ENCODE measurements at places on chromosomes 3 and 15. TPM values are rescaled to one million over a fixed set of nuclear protein-coding genes. Genes with fewer than 3 reads are reported as not detected.

GRCh38 chr15:94174399-94174802 lies 57.0 kb upstream of the MCTP2 start:
- peak; percentile 69 for DNase-seq

Gene SLC51B
- polyA plus RNA-seq = not detected

GRCh38 chr3:161672478-161672877 lies 175.9 kb downstream of the OTOL1 start:
- no peak for DNase-seq

DNA sequence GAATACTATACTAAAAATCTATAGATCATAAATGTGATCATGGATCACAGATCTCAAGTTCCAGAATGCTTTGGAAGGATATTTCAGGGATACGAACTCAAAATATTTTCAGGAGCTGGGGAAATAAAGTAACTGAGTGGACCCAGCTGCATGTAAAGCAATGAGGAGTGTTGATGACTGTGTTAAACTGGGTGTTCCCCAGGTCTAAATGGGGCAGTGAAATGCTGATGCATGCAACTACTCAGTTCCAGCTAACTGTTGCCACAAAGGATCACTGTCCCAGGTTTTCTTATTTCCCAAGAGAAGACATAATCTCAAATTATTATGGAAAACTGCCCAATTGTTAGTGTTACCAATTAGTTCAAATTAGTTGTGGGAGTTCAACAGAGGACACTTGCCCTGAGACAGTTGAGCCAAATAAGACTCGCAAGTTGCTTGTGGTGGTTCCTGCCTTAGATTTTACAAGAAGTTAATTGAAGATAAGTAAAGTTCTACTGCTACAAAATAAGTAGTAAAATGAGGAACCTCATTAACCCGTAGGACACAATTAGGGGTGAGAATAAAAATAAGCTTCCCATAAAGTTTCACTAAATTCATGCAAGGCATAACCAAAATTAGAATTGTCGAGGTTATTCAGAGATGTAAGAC lies 66.3 kb upstream of the IL12A start:
- no peak for DNase-seq

DNA sequence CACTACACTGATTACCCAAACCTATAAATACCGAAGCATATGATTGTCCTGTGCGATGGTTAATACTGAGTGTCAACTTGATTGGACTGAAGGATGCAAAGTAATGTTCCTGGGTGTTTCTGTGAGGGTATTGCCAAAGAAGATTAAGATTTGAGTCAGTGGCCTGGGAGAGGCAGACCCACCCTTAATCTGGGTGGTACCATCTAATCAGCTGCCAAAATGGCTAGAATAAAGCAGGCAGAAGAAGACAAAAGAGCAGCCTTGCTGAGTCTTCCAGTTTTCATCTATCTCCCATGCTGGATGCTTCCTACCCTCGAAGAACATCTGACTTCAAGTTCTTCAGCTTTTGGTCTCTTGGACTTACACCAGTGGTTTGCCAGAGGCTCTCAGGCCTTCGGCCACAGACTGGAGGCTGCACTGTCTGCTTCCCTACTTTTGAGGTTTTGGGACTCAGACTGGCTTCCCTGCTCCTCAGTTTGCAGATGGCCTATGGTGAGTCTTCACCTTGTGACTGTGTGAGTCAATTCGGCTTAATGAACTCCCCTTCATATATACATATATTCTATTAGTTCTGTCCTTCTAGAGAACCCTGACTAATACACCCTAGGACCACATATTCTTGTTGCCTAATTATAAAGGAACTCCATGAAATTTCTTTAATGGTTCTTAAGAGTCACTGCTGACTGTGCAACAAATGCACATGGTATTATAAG lies 31.7 kb downstream of the CSNK1G1 start:
- peak; percentile 65 for DNase-seq

- peak; percentile 98 for DNase-seq
These were observed 72.6 kb downstream of the MYO1E start for GRCh38 chr15:59299929-59300617.

Gene SPTBN5
- polyA plus RNA-seq = not detected

Gene ADAMTS17
- polyA plus RNA-seq = not detected

Gene KLF15
- 0.14 TPM for polyA plus RNA-seq

Gene C3orf85
- not detected for polyA plus RNA-seq

Gene TMC3
- polyA plus RNA-seq = not detected

GRCh38 chr3:109071350-109072142 lies 46.4 kb downstream of the MORC1 start:
- no peak for DNase-seq

Gene OGG1
- polyA plus RNA-seq = 24.6 TPM

Gene TTC21A
- polyA plus RNA-seq = 0.76 TPM

Gene CIDEC
- polyA plus RNA-seq = not detected

DNA sequence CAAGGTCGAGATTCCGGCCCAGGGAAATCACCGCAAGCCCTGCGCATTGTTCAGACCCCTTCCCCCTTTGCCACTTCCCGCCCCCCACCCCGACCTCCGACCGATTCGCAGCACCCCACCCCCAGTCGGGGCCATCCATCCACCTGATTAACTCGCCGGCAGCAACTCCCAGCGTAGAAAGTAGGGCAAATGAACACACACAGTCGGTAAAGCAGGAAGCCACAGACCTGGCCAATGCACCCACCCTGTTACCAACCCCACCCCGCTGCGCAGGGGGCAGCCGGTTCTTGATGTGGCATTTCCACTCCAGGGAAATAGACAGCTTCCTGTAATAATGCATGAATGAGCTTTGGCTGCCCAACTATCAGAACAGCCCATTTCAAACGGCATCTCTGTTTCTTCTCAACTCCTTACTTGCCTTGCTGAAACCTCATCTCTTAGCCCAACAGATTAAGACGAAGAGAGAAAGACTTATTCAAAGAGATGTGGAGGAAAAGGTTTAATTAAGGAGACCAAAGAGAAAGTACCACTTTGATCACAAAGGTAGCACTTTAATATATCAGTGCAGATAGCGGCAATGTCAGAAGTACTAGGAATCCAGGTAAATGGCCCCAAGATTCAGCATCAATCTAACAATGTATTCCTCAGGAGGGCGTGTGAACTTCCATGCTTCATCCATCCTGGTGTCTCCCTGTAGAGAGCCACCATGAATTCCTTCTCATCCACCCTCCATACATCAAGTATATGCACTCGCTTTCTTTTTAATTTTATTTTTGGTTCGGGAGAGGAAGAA lies 1.9 kb downstream of the TNIK start:
- DNase-seq = peak; percentile 4

DNA sequence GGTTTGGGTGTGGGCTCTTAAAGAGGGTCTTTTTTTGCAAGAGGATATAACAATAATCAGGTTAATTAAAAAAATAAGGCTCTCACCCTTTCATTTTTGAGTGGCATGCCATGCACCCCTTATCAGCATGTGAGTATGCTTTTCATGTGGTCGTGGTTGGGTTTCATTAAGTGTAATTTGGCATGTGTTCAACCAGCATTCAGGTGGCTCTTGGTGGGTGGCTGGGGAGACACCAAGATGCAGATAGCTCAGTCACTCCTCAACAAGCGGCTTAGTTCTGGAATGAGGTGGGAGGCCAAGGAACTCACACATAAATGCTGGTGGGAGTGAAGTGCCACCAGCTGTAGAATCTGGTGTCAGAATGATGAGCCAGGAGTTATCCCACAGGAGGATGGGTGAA lies 66.8 kb downstream of the FLNB start:
- no peak for DNase-seq

GRCh38 chr15:69060744-69061143 lies 46.2 kb downstream of the NOX5 start:
- DNase-seq = no peak

DNA sequence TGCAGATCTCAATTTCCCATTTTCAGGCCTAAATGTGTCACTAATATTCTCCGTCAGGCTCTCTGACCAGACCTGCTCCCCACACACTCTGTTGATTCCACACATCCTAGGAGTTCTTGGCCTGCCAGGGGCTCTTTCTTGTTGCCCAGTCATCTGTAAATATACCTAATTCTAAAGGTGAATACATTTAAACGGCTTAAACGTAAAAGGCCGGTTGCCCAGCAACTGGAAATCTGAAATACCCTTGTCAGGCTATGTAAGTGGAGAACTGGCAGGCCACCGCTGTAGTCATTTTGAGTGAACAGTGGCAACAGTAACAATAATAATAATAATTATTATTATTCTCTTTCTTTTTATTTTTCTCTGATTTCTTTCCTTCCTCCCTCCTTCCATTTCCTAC lies 302.7 kb downstream of the AGBL1 start:
- DNase-seq = no peak

GRCh38 chr15:73794443-73795133 lies 41.4 kb upstream of the INSYN1 start:
- peak; percentile 53 for DNase-seq

DNA sequence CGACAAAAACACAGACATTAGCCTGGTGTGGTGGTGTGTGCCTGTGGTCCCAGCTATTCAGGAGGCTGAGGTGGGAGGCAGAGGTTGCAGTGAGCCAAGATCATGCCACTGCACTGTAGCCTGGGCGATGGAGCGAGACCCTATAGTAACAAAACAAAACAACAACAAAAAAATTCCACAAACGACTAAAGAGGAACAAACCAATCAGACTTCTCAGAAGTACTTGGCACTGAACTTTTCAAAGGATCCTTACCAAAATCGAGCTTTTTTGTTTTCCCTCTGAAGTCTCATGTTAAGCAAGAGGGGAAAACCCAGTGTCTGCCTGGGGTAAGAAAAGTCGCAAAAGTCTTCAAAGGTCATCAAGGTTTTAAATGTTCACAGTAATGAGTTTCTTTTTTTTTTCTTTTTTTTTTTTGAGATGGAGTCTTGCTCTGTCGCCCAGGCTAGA lies 30.1 kb upstream of the TFRC start:
- DNase-seq = no peak

GRCh38 chr15:66932634-66933024 lies 132.8 kb upstream of the SMAD3 start:
- no peak for DNase-seq

DNA sequence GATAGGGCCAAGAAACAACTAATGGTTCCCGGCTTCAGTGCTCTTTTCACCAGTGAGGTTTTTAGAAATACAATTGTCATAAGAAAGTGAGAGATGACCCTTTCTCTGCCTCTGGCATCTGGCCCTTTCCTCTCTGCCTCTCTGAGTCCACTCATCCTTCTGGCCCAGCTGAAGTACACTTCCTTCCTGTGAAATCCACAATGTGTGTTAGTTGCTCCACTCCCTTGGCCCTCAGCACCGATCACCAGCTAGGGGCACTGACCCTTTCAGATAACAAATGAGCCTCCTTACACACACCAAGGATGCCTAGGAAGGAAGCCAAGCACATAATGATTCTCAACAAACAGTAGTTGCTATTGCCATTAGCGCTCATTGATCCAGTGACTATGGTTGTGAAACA lies 2.9 kb upstream of the CAV3 start:
- DNase-seq = peak; percentile 25

GRCh38 chr3:133874344-133874743 lies 21.3 kb downstream of the RAB6B start:
- DNase-seq = peak; percentile 32

GRCh38 chr3:8773941-8774542 lies 4.6 kb upstream of the OXTR start:
- no peak for DNase-seq

Gene GRIP2
- polyA plus RNA-seq = not detected

Gene RAB6B
- polyA plus RNA-seq = 0.67 TPM

DNA sequence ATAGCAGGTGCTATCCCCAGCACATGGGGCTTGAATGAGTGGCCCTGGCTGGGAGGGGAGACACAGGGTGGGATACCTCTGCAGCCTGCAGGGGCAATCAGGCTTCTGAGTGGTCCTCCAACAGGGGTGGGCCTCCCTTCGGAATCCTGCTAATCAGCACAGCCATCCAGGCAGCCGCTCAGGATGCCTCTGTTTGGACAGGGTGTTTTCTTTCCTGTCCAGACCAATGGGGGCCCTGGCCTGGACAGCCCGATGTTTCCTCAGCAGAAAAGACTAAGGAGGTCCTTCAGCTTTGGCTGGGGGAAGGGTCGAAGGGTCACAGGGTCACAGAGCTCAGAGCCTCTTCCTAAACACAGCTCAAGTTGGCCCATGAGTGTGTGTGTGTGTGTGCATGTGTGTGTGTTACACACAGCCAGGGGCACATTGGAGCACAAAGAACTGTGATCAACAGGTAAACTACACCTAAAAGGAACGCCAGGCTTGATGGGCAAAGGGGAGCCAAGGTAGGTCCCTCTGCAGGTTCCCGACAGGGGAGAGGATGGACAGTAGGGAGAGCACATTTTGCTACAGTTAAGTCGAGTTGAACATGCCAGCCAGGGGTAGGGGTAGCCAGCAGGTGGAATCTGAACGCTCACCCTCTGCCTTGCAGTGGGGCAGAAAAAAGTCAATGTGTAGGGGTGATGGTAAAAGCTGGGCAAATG lies 1.1 kb upstream of the HAPLN3 start:
- no peak for DNase-seq

- DNase-seq = no peak
These were observed 9.0 kb downstream of the PPCDC start for GRCh38 chr15:75032395-75032794.

DNA sequence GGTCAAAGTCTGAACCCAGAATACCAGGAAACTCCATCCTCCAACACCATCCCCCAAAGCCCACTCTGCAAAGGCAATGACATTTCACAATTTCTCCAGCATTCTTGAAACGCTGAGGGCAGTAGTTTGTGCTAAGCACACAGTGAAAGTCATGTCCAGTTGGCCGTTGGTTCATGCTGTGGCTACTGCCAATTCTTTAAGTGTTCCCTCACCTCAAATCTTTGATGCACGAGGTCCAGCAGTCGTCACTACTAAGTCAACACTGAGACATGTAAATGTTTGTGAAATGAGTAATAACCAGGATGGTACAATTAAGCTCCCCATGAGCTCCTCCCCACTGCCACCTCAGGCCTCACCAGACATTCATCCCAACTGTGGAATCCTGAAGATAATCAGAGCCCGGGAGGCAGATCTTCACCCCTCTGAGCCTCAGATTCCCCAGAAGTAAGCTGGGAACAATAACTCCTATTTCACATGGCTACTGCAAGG lies 7.0 kb downstream of the SUCLG2 start:
- peak; percentile 99 for DNase-seq

DNA sequence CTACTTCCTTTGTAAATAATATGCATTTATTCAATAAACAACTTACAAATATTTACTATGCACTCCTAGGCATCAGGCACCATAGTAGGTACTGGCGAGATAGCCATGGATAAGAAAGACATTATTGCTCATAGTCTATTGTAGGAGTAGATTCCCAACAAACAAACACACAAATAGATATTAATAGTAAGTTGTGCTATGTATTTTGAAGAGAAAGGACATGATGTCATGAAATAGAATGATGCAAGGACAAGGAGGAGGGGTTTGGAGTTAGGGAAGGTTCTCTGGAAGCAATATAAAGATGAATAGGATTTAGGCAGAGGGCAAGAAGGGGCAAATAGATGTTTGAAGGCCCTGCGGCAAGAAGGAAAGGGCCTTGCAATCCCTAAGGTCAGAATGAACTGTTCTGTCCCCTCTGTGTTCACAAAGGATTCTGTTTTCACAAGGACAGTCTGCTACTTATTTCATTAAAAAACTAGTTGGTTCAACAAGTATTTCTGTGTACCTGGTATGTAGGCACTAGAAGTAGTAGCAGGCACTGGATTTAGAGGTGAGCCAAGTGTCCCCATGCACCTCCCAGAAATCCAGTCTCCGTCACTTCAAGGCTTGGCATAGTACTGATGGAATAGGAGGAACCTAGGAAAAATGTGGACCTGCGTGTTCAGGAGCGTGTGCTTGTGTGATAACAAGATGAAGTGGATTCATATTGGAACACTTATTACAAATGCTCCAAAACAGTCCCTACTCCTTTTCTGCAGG lies 231.8 kb upstream of the TPRG1 start:
- DNase-seq = no peak

Gene CADPS
- polyA plus RNA-seq = 3.0 TPM

Gene LIPC
- 1.1 TPM for polyA plus RNA-seq

- DNase-seq = no peak
These were observed 2.3 kb upstream of the HMCES start for GRCh38 chr3:129276385-129276784.

Gene HYKK
- 2.1 TPM for polyA plus RNA-seq

Measured in GM23248 (cell line).